ENCODE measurements at places on chromosomes 12 and 14.

DNA sequence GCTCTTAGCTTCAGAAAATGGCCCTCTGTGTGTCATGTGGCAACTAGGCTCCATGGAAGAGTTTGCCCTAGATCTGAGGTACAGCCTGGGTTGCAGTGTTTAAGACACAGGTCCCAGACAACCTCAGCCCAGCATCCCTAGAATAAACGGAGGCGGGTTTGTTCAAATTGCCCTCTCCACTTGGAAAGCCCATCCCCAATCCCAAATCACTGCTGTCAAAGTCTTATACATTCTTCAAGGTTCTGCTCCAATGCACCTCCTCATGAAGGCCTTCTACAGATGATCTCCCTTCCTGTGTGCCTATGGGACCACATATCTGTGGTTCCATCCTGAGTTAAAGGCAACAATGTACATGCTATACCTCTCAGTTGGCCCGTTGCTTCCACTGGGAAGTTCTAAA is 289.8 kb downstream of the DPF3 start:
- no peak for DNase-seq

DNA sequence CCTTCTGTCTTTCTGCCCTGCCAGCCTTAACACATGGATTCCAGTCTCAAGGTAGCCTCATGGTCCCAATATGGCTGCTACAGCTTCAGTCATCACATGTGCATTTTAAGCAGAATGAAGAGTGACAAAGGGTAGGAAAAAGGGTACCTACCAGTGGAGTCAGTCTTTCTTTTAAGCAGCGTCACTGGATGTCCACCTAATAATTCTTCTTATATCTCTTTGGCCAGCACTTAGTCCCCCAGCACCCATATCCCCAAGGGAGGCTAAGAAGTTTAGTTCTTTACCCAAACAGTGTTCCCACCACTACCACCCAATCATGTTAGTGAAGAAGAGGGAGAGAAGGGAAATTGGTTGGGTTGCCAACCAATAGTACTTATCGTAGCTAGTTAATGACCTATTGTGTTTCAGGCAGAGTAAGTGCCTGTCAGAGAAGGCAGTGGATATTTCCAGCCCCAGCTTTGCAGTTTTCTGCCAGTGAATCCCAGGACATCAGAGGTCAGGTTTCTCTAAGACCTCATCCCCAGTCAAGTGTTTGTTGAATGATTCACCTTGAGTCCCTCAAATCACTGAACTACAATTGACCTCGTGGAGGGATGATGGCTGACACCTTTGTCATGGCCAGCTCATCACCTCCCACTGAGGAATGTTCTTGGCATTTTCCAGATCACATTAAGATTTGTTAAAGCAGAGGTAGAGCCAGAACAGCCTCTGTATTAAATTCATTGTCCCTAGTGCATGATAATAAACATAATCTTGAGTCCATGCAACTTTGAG is 250.9 kb upstream of the CRY1 start:
- DNase-seq, result no peak

GRCh38 chr14:35268946-35269345 is 23.2 kb upstream of the PSMA6 start:
- DNase-seq, result no peak

- DNase-seq, result no peak
Observed at GRCh38 chr12:104623883-104624282, 167.1 kb downstream of the CHST11 start.

Measured in GOT3 (cell line).